ENCODE measurements at places on chromosomes 3 and 15.
A peak's percentile ranks its signal among the peaks of the same experiment; 100 is the strongest.

DNA sequence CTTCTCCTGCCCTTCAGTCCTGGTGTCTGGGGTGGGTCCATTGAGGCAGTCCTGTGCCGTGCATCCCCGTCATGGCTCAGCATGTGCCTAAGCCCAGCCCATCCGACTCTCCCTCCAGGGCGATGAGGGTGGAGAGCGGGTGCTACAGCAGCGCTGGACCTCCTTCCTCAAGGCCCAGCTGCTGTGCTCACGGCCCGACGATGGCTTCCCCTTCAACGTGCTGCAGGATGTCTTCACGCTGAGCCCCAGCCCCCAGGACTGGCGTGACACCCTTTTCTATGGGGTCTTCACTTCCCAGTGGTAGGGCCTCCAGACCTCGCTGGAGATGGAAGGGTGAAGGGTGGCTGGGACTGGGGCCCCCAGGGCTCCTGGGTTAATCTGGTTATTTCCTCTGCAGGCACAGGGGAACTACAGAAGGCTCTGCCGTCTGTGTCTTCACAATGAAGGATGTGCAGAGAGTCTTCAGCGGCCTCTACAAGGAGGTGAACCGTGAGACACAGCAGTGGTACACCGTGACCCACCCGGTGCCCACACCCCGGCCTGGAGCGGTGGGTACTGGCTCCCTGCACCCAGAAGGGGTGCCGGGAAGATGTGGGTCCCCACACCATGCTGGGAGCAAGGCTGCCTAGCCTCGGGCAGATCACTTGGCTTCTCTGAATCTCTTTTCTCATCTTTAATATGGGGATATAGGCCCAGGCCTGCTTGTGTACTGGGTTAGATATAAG, 10.1 kb downstream of the CIB1 start:
- DNase-seq = no peak

DNA sequence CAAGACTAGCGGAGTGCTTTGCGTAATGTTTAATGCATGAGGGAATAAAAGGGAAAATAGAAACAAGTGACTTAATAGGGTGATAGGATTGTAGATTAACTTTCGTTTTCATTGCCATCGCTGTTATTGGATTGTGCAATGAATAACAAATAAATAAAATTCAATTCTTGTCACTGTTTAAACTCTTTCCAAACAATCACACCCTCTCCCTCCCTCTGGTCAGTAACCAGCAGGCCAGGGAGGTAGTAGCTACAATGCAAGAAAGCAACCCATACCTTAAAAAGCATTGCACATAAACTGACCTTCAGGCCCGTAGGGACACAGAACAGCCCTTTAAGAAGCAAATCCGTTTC, 705 bp upstream of the TFRC start:
- no peak for DNase-seq

DNA sequence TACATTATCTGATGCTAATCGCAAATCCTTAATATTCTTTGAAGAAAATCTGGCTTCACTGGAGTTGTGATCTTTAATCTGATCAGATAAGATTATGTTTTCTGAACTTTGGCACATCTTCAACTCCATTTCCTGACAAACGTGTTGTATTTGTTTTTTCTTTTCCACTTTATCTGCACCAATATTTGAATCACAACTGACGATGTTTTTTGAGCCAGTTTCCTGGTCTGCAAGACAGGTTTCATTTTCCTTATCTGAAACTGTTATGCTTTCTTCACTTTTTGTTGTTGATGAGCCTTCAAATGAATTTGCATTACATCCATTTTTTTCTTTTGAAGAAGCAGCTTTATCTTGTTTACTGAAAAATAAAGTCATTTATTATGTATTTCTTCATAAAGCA, 101.5 kb downstream of the ZNF280D start:
- DNase-seq = no peak

- no peak for DNase-seq
These were observed 98.9 kb upstream of the TJP1 start for GRCh38 chr15:29921130-29921601.

DNA sequence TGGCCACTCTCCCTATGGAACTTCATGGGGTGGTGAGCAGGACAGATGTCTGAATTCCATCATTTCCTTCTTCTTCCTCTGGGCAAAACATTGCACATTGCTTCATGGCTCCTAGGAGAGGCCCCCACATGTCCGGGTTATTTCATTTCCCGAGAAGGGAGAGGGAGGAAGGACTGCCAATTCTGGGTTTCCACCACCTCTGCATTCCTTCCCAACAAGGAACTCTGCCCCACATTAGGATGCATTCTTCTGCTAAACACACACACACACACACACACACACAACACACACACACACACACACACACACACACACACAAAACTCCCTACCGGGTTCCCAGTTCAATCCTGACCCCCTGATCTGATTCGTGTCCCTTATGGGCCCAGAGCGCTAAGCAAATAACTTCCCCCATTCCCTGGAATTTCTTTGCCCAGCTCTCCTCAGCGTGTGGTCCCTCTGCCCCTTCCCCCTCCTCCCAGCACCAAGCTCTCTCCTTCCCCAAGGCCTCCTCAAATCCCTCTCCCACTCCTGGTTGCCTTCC, 1.9 kb downstream of the RHO start:
- no peak for DNase-seq

- no peak for DNase-seq
These were observed 15.7 kb upstream of the RTP1 start for GRCh38 chr3:187181454-187182170.

GRCh38 chr3:30155755-30156154, 450.6 kb upstream of the TGFBR2 start:
- DNase-seq = no peak

GRCh38 chr15:31932576-31932975, 97.7 kb upstream of the CHRNA7 start:
- no peak for DNase-seq

DNA sequence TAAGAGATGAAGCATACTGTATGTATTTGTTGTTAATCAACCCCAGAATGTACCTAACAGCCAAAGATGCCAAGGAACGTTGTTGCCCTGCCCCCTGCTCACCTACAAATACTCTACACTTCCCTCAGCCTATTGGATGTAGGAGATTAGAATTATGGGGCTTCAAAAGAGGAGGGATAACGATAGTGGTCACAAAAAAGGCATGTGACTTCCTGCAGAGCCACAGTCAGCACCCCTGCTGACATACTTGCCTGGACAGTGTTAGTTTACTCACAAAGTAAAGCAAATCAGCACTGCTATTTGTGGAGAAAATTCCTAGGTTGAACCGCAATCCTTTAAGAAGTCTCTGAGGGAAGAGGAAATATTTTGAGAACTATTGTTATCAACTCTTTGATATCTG, 37.9 kb downstream of the PARP15 start:
- no peak for DNase-seq

DNA sequence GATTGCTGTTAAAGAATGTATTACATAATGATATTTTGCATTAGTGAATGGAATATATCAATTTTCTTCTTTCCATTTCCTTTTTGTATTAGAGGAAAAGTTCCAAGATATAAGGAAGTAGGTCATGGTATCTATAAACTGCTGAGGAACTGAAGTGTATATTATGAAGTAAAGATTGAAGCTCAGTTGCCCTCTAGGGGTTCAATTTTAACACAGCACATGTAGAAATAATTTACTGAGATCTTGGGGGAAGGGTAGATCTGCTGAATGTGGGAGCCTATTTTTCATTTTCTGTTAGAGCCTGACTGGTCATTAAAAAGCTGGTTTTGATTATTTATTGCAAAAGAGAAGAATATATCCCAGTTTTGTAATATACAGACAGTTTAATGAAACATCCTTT, 45.2 kb downstream of the CMC1 start:
- DNase-seq = peak; percentile 19

DNA sequence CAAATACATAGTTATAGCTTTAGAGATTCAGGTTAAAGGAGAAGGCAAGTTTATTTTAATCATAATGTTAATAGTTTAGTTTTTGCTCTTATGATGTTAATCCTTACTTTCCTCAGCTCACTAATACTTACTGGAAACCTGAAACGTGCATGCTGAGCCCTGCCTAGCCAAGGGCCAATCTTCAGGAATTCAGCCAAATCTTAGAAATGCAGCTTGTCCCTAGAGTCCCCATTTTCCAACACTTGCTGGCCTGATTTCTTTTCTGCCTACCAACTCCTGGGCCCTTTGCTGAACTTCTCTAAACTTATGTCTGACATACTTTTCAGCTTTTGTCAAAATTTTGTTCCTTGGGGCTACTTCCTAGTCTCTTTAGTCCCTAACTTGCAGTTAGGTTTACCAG, 22.8 kb downstream of the BCHE start:
- DNase-seq = no peak

- DNase-seq = no peak
These were observed 135.6 kb downstream of the KCNMB2 start for GRCh38 chr3:178671791-178672190.

GRCh38 chr3:122294359-122294758, 30.7 kb upstream of the CSTA start:
- no peak for DNase-seq

DNA sequence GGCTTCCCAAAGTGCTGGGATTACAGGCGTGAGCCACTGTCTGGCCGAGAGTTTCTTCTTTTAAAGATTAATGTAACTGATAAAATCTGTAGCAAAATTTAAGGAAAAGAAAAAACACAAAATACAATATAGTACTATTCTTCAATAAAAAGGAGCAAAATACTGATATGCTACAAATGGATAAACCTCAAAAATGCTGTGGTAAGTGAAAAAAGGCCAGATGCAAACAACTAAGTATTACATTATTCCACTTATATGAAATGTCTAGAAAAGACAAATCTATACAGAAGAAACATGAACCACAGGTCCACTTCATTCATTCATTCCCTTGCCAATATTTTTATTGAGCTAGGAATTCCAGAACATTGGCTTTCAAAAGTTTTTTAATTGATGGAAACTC, 299.5 kb downstream of the CTNNB1 start:
- no peak for DNase-seq

DNA sequence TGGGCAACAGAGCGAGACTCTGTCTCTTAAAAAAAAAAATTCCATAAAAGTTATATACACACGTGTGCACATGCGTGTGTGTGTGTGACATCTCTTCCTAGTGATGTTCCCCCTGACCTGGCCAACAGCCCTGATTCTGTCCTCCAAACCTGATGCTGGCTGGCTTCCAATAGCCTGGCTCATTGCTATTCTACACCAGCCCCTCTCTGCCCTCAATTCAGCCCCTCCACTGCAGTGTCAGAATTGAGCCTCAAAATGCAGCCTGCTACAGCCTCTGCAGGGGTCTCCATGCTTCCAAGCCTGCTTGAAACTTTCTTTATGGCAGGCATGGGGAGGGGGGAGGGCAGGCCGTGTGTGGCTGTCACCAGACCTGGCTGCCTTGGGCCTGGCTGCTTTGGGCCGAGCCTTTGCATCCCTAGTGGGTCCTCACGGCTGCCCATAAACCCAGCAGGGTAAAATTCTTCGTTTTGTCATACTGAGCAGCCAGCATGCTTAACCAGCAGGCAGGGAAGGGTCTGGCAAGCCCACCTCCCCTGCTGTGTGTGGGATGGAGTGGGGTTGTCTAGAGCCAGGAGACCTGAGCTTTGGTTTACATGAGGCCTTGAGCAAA, 22.7 kb upstream of the DOCK3 start:
- no peak for DNase-seq
